ELR (cell line): ENCODE measurements at places on chromosomes 4 and X.

DNA sequence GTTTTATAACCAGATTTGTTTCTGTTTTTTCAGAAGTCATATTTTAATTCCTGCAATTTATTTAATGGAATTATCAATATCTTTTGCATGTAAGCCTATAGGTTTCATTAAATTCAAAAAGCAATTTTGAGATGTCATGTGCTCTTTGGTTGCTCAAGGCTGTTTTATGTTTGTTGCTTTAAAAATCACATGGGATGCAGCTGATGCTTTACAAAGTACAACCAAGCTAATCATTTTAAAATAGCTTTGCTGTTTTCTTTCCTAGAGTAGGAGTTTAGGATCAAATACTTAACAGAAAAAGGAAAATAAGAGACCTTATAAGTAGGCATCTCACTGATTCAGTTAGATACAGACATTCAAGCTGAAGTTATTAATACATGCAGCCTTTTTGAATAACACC is 11.3 kb downstream of the CPEB2 start:
- no peak for DNase-seq

DNA sequence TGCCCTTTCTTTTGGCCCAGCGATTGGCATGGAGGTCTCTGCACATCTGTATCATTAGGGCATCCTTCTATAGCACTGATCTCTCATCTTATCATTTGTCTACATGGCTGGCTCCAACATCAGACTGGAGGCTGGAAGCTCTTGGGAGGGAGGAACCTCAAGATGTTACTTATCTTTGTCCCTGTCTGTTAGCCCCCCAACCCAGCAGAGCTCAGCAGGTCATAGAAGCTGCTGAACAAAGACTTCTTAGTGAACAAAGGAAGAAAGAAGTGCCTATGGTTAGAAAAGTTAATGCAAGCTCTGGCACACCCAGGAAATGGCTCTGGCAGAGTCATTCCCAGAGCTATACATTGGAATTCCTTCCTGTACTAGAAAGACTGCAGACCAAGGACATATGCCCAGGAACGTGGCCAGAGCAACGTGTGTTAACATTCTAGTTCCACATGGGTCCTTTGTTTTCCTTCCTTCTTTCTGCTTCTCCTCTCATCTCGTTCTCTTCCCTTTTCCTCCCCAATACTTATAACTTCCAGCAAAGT is 74.0 kb downstream of the SEL1L3 start:
- DNase-seq: no peak

DNA sequence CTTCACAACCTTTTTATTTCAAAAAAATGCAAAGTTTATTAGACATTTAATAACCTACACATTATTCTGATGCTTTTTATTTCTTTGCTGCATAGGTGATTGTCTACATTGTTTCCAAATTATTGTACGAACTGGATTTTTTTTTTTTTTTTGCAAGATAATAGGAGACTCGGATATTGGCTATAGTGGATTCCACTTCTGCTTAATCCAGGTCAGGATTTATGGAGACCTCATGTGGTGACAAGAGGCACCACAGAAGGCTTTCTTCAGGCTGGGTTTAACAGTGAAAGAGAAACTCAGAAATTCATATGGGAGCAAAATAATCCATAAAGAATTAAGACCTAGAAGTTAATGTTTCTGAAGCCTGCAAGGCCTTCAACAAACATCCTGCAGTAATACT is 2.4 kb upstream of the SLIT2 start:
- DNase-seq: peak; percentile 70

- DNase-seq: no peak
Measured at GRCh38 chrX:39214387-39215126, 413.3 kb downstream of the MID1IP1 start.
